Lower leg skin (tissue), 4 donors: ENCODE measurements at places on chromosomes 5 and 9. TPM values are rescaled to one million over a fixed set of nuclear protein-coding genes. Genes with fewer than 3 reads are reported as not detected.

The WNT8A gene
- not detected for total RNA-seq

The C9orf43 gene
- 0.32 TPM for total RNA-seq

The CRB2 gene
- not detected for total RNA-seq

The UNC13B gene
- 28.6 TPM for total RNA-seq

The ANKRD31 gene
- total RNA-seq, result not detected

The NFIB gene
- total RNA-seq, result 68.2 TPM

The GABRA6 gene
- total RNA-seq, result not detected

The LCN2 gene
- 31.6 TPM for total RNA-seq

The DHFR gene
- 2.8 TPM for total RNA-seq

The PPP3R2 gene
- not detected for total RNA-seq

The TRPM3 gene
- not detected for total RNA-seq

The SLC6A3 gene
- not detected for total RNA-seq

The DMXL1 gene
- 35.9 TPM for total RNA-seq

The OGN gene
- 0.55 TPM for total RNA-seq
